GM12864 (cell line): ENCODE measurements at places on chromosomes 1 and 21.

- DNase-seq, result peak; percentile 66
These were observed 210.9 kb upstream of the GALNT2 start for GRCh38 chr1:229856009-229856650.

DNA sequence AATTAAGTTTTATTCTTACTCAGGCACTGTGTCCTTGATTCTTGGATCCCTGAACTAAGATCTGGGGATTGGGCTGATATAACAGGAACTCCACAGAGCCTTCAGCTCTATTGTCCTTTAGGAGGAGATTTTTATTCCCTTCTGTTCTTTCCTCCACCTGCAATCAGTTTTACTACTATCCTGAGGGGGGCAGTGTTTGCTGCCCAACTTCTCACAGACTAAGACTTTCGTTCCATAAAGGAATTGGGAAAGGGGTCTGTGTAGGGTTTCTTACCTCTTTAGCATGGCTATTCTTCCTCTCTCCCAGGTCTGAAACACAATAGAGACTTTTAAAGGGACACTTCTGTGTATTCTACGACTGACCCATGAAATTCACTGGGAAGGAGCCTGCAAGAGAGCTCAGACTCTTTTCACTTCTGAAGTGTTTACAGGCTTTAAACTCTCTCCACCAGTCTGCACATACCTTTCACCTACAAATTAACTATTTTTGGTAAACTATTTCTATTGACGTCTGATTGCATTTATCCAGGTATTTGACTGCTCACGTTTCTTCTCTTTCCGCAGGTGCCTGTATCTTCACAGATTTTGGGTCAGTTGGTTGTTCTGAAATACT, 103.3 kb upstream of the DEPDC1 start:
- DNase-seq, result no peak

DNA sequence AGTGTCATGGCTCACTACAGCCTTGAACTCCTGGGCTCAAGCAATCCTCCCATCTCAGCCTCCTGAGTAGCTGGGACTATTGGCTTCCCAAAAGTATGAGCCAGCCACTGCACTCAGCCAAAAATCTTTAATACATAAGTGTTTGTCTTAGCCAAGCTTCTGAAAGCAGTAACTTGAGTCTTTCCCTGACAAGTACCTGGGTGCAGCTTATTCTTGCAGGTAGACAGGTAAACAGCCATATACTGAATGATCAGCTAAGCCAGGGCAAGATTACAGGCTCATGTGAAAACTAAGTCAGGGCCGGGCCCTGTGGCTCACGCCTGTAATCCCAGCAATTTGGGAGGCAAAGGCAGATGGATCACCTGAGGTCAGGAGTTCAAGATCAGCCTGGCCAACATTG, 7.8 kb downstream of the MEAF6 start:
- DNase-seq, result no peak

DNA sequence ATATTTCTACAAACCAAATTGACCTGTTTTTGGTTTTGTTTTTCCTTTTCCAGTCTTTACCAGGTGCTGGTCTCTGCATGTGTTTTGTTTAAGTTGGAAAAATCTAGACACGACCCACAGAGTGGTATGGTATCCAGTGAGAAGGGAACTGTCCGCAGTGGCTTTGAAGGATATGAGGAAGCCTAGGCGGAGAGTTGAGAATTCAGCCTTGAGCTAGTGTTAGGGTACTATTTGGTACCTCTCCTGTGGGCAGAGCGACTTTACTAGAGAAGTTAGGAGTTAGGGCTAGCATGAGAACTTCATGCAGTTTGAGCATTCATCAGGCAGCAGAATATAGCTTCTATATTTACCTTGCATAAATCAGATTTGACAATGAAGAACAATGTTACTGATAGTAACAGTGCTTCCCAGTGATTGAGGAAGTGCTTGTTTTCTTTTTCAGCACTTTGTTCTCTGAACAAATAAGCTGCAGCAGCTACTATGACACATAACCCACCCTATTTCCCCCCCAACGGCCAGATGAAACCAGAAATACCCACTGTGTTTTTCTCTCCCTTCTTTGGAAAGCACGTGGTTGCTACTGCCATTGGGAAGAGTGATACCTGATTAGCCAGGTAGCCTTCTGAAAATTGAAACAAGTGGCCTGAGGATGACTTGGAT, 19.0 kb downstream of the MRPS6 start:
- DNase-seq, result no peak

- DNase-seq, result no peak
These were observed 195.7 kb downstream of the GPATCH2 start for GRCh38 chr1:217435204-217435603.

- peak; percentile 10 for DNase-seq
These were observed 41.2 kb upstream of the CFAP298 start for GRCh38 chr21:32653326-32653901.

DNA sequence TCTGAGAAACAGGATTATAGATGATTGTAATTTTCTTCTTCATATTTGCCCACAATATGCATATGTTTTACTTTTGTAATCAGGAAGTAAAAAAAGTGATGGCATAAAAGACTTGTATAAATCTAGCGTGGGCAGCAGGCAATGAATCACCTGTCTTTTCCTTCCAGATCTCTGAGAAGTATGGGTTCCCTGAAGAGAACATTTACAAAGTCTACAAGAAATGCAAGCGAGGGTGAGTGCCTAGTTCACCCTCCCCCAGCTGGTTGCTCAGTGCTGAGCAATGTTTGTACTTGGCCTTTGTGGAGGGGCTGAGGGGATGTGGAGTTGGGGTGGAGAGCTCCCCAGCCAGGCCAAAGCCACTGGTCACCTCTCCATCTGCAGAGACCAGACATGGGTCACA, 30.7 kb downstream of the GRHL3 start:
- no peak for DNase-seq
